Activated CD4-positive, CD25-positive, alpha-beta regulatory T cell treated with anti-CD3 and anti-CD28 coated beads, Interleukin-2, amount 50 U/mL, for 24 hours (primary cell): ENCODE measurements at places on chromosomes 7 and 10.

- ATAC-seq: no peak
Observed at GRCh38 chr10:116324951-116325635, 845 bp downstream of the CCDC172 start.

DNA sequence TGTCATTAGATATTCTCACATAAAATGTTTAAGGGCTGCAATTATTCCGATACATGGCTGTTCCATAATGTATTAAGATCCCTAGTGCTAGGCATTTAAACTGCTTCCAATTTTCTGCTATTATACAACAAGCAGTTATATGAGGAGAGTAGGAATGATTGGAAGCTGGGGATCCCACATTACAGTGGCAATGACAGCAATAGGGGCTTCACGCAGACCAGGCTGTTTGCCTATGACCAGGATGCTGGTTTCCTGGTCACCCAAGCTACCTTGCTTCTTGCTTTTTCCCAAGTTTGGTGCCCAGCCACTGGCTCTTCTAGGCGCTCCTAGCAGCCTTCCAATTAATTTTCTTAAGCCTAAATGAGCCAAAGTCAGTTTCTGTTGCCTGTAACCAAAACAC is 39.3 kb downstream of the SMURF1 start:
- no peak for ATAC-seq

DNA sequence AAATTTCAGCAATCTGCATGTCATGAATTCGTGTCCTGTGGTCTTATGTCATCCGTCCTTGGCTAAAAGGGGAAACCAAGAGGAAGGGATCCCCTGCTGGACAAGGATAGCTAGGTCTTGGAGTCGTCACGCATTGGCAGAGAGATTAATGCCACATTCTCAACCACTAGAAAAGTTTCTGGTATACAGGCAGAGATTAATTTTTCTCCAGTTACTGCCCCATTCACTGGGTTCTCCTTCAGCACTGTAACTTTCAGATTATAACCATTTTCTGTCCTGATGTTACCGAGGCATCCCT is 1060.6 kb upstream of the AUTS2 start:
- no peak for ATAC-seq

DNA sequence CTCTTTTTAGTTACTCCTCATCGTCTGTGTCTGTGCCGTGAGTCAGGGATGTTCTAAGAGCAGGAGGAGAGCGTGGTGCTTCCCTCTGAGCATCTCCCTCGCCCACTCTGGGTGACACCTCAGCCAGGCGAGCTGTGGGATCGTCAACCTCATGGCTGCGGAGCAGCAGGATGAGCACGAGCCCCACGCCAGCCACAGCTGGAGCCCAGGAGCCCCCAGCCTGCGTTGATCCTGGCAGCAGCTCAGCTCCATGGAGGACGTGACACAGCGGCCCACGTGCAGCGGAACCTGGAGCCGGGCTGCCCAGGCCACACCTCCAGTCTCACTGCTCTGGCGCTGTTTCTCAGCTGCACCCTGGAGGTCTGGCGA is 512.0 kb downstream of the PTPRN2 start:
- ATAC-seq: no peak

GRCh38 chr10:132906836-132907235 is 35.5 kb downstream of the CFAP46 start:
- no peak for ATAC-seq

GRCh38 chr7:24135003-24135817 is 148.8 kb upstream of the NPY start:
- ATAC-seq: no peak
